ENCODE measurements at places on chromosomes 16 and 17.
A peak's percentile ranks its signal among the peaks of the same experiment; 100 is the strongest.

GRCh38 chr17:51398128-51398525 is 137.8 kb downstream of the UTP18 start:
- no peak for DNase-seq

DNA sequence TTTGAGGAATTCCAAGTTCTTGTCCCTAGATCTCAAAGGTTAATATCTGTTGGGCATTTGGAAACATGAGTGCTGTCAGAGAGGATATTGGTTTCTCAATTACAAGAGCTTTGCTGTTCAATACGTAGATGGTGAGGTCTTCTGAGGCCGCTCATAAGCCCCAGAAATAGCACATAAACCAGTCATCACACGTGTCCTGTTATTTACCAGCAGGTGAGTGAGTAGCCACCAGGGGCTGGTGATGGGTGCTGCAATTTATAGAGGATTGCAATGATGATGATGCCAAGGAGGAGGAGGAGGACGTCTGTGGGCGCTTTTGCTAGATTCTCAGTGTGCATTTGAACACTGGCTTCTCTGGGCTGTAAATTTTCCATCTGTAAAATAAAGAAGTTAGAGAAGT is 89.0 kb downstream of the SALL1 start:
- DNase-seq: no peak

- peak; percentile 91 for DNase-seq
These were observed 3.5 kb upstream of the RPL13 start for GRCh38 chr16:89556750-89557689.

DNA sequence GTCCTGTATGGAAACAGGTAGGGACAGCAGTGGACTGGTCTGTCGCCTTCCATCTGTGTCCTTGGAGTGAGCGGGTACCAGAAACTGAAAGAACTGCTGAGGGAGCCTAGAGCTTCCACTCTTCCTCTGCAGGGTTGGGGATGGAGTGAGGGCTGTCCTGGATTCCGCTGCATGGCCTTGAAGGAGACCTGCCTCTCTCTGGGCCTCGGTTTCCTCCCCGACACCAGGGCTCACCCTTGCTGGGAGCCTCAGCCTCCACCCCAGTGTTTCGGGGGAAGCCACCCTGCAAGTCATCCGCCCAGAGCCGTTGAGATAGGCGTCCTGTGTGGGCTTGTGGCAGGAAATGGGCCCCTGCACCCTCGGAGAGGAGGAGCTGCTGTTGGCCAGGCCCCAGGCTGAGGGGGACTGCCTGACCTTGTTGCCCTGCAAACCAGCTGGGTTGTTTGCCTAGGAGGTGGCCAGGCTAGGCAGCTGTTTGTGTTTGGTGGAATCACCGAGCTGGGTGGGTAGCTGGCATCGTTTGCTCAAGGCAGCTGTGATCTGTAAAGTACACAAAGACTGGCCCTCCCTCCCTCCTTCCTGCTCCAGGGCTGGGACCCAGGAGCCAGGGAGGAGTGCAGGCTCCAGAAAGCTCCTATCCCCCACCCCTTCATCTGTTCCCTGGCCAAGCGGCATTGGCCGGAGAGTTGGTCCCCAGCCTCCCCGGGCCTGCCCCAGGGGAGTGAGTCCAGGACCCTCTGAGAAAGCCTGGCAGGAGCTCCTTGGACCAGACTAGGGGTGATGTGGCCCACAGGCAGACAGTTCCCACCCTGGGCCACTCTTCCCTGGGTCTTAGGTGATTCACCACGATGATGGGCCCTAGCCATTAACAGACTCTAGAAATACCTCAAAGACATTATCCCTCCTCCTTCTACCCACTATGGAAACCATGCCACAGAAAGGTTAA is 1.3 kb downstream of the RAB37 start:
- no peak for DNase-seq

DNA sequence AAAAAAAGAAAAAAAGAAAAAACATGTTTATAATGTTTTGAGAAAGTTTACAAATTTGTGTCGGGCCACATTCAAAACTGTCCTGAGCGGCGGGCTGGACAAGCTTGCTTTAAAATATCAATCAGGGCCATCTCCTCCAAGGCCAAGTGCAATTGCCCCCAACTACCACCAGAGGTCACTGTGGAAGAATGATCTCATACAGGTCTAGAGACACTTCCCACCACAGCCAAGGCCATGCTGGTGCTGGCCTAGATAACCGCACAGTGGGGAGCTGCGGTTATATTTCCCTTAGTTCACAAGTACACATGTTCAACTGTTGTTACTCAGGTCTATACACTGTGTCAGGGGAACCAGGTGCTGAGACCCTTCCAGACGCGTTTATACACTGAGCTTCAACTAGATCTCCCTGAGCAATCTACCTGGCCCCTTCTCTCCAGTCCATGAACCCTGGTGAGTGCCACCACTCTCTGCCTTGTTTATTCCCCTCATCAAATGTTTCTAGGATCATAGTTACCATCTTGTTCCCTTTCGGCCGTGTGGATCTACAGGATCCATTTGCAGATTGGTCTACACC is 83.8 kb upstream of the CCL2 start:
- DNase-seq: peak; percentile 61

DNA sequence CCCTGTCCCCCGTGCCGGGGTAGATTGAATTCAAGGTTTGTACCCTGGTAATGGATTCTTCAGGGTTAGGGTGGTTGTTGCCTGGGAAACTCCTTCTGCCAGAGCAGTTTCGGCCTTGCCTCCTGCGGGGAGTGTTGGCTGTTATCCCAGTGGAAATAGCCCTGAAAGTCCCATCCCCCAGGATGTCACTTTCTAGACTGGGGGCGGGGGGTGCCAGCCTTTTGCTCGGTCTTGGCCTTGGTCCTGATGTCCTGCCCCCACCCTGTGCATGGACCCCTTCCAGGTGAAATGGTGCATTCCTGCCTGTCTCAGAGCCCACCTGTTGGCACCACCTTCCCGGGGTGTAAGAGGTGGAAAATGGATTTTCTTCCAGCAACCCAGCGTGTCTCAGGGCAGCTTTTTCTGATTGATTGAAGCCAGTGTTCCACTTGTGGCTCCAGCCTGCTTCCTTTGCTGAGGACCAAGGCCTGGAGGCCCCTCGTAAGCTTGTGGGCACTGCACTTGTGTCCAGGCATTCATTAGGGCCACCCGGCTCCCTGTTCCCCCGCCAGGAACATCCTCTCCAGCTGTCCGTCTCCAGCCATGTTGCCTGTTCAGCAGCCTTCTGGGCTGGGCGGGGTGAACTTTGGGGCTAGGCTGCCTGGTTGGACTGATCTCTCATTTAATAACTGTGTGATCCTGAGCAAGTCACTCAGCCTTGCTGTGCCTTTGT is 25.6 kb downstream of the MGAT5B start:
- DNase-seq: no peak

- no peak for DNase-seq
These were observed 7.8 kb upstream of the N4BP1 start for GRCh38 chr16:48617711-48618148.

DNA sequence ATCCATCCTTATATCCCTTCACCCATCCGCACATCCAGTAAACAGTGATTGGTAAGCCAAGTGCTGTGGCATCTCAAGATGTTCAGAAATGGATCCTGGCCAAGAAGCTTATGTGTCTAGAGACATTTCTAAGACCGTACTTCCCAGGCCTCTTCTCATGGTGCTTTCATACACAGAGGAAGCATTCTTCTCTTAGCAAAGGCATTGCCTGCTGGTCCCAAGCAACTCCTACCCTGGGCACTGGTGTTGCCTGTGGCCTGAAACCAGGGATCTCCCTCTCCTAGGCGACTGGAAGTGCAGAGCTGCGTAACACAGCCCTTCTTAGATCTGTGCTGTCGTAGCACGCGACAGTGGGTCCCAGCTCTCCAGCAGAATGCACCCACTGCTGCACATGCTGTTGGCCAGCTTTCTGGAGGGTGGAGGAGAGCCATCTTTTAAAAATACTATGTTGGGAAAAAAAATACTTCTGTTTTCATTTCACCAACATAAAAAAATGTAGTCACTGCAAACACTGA is 182.9 kb downstream of the CCDC182 start:
- no peak for DNase-seq

GRCh38 chr17:41602524-41602923 is 10.0 kb downstream of the KRT16 start:
- no peak for DNase-seq

DNA sequence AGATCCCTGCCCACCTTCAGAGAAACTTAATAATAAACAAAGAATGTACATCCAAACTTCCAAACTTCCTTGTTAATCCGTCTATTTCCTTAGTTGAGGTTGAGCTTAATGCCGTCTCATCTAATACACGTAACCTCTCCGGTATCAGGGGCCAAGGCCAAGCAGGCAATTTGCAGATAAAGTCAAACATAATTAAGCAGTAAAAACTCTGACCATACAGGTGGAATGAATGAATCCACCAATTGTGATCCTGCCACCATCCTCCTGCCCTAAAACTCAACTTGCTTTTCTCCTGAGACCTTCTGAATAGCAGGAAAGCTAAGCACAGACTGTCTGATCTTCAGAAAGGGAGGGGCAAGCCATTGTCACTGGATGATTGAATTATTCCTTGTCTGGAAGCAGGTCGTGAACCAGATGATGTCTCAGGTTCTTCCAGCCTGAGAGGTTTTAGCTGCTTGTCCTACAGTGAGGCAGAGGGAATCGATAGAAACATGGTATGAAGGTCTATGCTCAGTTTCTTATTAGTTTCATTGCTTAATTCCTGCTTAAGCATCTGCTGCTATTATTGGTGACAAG is 1111.8 kb upstream of the EEF2KMT start:
- DNase-seq: no peak

DNA sequence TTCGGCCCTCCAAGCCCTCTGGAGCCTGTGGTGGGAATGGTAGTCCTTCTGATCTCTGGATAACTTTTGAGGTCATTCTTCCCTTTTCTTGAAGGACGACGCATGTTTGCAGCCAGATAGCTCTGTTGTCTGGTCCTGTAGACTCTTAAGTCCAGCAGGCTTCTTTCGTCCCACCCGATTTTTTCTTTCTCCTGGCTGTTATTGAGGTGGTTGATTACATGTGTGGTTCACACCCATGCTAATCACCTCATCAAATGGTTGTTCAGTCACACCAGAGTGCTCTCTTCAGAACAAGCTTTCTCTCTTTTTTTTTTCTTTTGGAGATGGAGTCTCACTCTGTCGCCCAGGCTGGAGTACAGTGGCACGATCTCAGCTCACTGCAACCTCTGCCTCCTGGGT is 30.6 kb downstream of the PIGL start:
- no peak for DNase-seq
